ENCODE measurements at places on chromosomes 4 and X.

GRCh38 chr4:72006586-72006985 is 25.2 kb upstream of the NPFFR2 start:
- DNase-seq: peak; percentile 52

DNA sequence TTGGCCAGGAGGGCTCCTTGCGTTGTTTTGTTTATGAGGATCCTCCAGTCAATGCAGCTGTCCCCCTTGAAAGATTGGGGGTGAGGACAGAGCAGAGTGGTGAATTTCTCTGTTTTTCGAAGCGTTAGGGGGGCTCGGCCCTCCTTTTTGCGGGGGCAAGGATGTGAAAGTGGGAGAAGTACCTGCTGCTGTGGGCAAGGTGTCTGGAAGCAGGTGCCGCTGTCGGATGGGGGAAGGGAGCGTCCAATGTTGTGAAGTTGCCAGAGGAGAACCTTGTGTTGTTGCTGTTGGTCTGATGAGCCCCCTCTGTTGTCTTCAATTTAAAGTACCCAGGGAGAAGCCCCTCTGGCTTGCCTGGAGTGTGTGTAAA is 613 bp downstream of the GLRB start:
- DNase-seq: no peak

DNA sequence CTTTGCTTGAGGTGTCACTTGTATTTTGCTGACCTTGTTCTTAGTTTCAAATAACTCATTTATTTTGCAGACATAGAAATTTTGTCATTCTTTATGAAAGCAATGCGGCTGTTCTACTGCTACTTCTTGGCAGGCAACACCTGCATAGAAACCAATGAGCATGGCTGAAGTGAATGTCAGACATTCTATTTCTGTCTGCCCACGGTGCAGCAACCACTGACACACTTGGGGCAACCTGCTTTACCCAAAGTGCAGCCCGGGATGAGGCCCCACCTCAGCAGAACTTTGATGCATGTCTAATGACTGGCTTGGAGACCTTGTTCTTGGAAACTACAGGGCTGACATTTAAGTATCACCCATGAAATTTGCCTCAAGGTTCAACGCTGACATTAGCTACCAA is 93.6 kb downstream of the RBM47 start:
- no peak for DNase-seq

DNA sequence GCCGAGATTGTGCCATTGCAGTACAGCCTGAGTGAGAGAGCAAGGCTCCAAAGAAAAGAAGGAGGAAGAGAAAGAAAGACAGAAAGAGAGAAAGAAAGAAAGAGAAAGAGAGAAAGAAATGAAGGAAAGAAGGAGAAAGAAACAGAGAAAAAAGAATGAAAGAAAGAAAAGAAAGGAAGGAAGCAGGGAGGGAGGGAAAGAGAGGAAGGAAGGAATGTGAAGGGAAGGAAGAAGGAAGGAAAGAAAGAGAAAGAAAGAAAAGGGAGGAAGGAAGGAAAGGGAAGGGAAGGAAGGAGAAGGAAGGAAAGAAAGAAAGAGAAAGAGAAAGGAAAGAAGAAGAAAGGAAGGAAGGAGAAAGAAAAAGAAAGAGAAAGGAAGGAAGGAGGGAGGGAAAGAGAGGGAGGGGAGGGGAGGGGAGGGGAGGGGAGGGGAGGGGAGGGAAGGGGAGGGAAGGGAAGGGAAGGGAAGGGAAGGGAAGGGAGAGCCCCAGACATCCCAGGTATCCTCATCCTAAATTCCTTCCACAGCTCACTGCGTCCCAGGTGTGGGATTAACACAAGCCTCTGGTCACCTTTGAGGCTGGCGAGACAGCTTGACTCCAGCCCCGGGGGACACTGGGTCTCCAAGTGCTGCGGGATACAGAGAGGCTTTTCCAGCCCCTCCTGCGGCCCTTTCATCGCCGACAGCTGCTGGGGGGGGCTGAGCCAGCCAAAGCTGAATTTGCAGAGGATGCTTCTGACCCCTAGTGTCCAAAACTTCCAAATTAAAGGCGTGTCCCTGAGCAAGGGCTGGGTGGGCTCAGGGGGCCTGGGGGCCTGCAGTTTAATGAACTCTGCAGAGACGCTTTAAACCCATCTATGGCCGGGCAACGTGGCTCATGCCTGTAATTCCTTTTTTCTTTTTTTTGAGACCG is 24.2 kb upstream of the CSF2RA start:
- DNase-seq: no peak

DNA sequence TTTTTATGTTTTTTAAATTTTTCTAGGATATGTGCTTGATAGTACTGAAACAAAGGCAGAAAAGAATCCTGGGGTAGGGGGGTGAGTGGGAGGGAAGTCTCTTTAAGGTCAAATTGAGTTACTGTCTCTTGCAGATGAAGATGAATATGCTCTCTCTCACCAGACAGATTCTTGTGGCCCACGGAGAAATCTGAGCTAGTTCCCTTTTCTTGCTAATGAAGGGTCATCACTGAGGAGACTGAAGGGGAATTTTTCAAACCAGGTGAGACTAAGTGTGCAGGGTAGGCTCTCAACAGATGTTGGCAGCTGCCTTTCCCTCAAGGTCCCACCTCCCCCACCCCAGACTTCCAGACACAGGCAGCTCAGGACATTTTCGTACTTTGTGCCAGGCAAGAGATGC is 21.5 kb downstream of the FAM9C start:
- no peak for DNase-seq

Measured in GM03348 (cell line).